Inflammatory macrophage treated with lipopolysaccharide for 1 hour (primary cell): ENCODE measurements at places on chromosomes 11 and 22.

DNA sequence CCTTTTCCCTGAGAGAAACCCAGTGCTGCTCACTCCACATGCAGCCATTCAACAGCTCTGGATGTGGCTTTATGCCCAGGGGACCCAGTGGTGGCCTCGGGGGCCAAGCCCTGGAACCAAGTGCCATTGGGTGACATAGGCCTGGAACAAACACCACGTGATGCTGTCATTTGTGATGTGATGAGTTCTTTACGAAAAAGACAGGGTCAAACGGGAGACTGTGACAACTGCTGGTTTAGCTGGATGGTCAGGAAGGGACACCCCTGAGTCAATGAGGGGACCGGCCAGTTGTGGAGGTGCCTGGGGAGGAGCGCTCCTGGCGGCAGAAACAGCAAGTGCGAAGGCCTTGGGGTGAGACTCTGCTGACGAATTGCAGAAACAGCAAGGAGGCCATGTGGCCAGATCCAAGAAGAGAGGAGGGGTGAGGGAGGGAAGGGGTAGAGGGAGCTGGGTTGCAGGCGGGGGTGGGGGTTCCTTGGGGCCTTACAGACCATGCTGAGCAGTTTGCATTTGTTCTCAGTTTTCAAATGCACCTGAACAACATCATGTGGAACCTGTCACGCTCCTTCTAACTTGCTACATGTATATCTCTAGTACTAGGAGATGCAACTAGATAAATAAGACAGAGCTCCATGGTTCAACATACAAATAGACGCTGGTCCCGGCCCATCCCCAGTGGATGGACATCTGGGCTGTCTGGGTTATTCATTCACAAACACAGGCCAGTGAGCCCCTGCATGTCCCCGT is 56.1 kb downstream of the IGLL5 start:
- DNase-seq: no peak

GRCh38 chr11:115084231-115084630 is 405.9 kb downstream of the NXPE2 start:
- no peak for DNase-seq

DNA sequence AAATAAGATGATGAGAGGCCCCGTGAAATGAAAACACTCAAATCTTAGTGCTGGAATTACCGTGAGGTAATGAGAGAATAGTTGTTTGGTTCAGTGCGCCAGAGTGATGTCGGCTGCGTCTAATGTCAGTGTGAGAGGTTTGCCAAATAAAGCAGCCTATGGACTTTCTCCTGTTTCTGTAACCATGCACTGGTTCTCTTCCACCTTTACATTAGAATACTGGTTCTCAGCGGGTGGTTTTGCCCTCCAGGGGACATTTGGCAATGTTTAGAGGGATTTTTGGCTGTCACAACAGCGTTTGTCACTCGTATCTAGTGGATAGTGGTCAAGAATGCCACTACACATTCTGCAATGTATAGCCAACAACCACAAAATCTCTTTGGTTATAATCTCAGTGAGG is 1.1 kb downstream of the OOSP4B start:
- no peak for DNase-seq

DNA sequence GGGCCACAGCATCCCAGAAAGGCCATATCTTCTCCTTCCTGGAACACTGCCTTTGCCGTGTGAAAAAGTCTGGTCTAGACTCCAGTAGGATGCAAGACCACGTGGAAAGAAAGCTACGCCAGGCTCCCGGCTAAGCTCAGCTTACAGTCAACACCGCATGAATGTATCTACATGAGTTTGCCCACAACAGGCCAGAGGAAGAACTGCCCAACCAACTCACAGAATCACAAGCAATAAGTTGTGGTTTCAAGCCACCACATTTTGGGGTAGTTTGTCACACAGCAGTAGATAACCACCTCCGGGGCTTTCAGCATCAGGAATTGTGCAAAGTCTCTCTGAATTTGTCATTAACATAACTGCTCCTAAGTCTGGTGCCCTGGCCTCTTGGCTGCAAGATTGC is 27.3 kb downstream of the HSPA8 start:
- DNase-seq: no peak

- DNase-seq: no peak
Observed at GRCh38 chr11:102111011-102111786, 952 bp downstream of the YAP1 start.

DNA sequence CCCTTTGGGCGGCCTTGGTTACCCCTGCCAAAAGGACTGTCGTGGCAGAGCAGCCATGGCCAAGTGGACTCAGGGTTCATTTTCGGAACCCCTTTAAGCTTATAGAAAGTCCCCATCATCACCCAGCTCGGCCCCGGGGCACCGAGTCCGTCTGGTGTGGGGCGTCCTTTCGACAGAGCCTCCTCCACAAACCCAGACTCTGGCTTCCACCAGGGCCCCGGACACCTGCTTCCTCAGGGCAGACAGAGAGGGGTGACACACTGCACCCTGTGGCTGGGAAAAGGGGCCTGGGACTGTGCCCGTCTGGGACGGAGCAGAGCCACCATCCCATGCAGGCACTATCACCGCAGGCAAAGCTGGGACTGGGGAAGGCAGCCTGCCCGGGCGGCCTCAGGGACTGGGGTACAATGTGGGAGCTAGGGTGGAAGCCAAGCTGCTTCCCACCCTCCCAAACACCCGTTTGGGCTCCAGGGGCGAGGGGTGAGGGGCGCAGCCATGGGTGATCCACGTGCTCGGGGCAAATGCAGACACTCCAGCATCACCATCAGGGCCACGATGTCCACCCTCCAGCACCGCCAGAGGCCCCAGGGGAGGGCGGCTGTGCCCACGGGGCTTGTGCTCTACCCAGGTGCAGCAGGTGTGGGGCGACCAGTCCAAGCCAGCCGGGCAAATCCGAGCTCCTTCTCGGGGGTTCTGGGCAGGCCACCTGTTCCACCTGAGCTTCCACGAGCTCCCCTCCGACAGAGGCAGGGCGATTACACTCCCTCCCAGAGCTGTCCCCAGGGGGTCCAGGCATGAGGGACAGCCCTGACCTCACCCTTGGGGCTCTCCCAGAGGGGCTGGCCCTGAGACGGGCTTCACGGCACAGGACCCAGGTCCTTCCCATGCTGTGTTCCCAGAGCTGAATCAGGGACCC is 11.7 kb upstream of the MRPL23 start:
- no peak for DNase-seq

DNA sequence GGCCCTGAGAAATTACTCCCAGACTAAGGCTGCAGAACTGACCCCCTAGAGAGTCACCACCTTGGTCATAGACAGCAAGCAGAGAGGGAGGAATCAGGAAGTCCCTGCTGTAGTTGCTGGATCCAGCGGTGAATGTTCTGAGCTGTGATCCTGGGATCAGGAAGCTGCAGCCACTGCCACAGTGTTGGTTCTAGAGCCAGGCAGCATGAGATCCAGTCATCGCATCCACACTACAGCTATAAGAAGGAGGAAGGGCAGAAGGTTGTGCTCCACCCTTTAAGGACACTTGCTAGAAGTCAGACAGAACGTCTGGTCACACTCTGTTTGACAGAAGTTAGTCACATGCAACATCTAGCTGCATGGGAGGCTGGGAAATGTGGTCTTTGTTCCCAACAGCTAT is 104.7 kb upstream of the OR4B1 start:
- DNase-seq: peak; percentile 57

GRCh38 chr22:46017166-46017565 is 40.2 kb upstream of the WNT7B start:
- no peak for DNase-seq

- no peak for DNase-seq
Observed at GRCh38 chr22:30875481-30876215, 92.9 kb downstream of the MORC2 start.

DNA sequence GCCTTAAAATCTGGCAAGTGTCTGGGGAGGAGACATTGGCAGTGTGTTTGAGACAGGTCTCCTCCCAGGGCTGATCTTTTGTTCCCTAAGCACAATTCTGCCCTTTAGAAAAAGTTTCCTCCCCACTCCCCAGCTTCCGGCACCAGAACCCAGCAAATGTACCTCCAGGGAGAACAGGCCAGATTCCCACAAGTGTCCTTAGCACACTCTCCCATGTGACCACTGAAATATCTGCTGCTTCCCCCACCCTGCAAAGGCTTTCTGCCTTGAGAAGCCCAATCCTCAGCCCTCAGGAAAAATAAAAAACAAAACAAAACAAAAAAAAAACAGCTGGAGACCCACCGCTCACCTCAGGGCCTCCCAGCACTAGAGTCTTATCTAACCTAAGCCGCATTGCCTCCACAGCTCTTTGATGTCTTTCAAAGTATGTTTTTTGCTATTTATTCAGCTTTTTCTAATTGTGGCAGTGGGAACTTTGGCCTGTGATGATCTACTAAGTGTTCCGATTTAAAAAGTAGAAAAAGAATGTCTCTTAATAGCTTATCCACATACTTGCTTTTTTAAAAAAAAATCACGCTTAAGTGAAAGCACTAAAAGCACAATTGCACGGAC is 29.0 kb upstream of the FBLN1 start:
- no peak for DNase-seq

DNA sequence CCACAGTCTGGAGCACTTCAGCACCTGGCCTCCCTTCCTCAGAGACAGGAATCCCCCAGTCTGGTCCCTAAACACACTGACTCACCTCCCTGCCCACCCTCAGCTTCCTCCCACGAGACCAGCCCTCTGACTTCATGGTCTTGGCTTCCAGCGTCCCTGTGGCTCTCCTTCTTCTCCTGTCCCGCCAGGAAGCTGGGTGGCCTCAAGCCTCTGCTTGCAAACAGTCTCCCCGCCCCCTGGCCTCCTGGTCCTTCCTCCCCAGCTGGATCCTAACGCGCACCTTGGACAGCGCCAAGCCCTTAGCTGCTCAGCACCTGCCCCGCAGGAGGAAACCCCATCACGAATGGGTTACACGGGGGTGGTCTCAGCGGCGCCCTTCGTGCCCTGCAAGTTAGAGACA is 4.5 kb downstream of the NCF4 start:
- no peak for DNase-seq

GRCh38 chr11:57434640-57435546 is 8.0 kb upstream of the SLC43A3 start:
- peak; percentile 94 for DNase-seq

GRCh38 chr11:19073454-19074415 is 13.2 kb upstream of the MRGPRX2 start:
- DNase-seq: no peak

GRCh38 chr11:8814209-8814922 is 96.6 kb upstream of the AKIP1 start:
- DNase-seq: no peak
